ENCODE measurements at places on chromosomes 12 and 14. TPM values are rescaled to one million over a fixed set of nuclear protein-coding genes. Genes with fewer than 3 reads are reported as not detected.

GRCh38 chr14:103548463-103549351, 13.8 kb downstream of the BAG5 start:
- no peak overlapping the region for H3K4me3 ChIP-seq
- H3K36me3 ChIP-seq: no peaks in the 10 kb centered on the region
- H3K27ac ChIP-seq: no peak overlapping the region
- no peaks in the 10 kb centered on the region for H3K27me3 ChIP-seq
- no peak for DNase-seq
- peaks cover 16% of the 10 kb centered on the region for H3K4me1 ChIP-seq

- H3K4me1 ChIP-seq: peaks cover 22% of the 10 kb centered on the region
- H3K27ac ChIP-seq: no peak overlapping the region
Observed at GRCh38 chr12:49189731-49190716, 1.1 kb upstream of the TUBA1A start.

GRCh38 chr14:88931321-88932110, 107.1 kb downstream of the TTC8 start:
- no peak overlapping the region for H3K27ac ChIP-seq
- H3K36me3 ChIP-seq: no peaks in the 10 kb centered on the region
- no peaks in the 10 kb centered on the region for H3K27me3 ChIP-seq
- no peak for DNase-seq
- no peak overlapping the region for H3K4me3 ChIP-seq

- H3K36me3 ChIP-seq: peaks cover 56% of the 10 kb centered on the region
- no peak overlapping the region for H3K4me3 ChIP-seq
- no peaks in the 10 kb centered on the region for H3K4me1 ChIP-seq
- H3K27me3 ChIP-seq: no peaks in the 10 kb centered on the region
Observed at GRCh38 chr12:71636704-71637115, 26.9 kb downstream of the ZFC3H1 start.

DNA sequence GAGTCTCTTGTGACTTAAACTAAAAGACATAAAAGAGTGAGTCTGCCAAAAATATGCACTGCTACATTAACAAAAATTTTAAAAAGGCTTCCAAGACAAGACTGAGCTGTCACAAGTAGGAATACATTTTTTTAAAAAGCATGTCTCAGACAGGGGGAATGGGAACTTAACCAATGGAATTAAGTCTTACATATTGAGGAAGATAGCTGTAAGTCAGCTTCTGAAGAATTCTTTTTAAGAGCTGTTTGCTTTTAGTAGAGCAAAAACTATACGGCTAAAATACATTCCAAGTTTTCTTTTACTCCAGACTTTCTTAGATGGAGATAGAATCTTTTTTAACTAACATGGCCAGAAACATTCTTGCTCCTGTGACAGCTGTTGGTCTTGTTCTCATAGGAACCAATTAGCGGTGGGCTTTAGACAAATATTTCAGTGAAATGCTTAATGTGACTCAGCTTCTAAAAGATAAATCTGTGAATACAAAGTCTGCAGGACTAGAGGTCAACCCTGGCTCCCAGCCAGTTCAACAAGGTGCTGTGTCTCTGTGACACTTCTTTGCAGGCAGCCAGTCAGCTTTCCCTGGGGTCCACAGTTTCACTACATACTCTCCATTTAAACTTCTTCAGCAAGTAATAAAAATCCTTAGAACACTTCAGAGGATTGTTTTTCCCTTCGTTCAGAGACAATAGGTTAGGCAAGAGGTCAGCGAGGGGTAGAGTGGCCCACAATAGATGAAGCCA, 187.6 kb downstream of the NAV3 start:
- H3K27ac ChIP-seq: no peak overlapping the region
- H3K36me3 ChIP-seq: no peaks in the 10 kb centered on the region
- no peaks in the 10 kb centered on the region for H3K27me3 ChIP-seq
- H3K4me3 ChIP-seq: no peak overlapping the region
- no peak for DNase-seq

DNA sequence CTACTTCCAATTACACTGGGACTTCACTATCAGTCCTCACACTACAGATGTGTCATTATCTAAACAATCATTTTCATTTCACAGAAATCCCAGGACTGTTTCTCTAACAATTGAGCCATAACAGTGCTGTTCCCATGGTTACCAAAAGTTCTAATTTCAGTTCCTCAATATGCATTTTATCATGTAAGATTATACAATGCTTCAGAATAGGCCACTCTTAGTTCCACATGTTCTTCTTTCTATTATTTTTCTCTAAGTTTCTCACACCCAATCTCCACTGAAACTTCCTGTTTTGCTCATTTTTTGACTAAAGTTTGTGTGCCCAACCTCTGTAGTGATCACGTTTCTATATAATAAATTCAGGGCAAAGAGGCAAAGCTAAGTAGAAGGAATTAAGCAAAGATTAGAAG, 185.8 kb downstream of the DUSP6 start:
- H3K27ac ChIP-seq: no peak overlapping the region
- H3K27me3 ChIP-seq: no peaks in the 10 kb centered on the region
- DNase-seq: no peak
- no peaks in the 10 kb centered on the region for H3K36me3 ChIP-seq

MDGA2 gene
- total RNA-seq: not detected

PROX2 gene
- not detected for total RNA-seq
